ENCODE measurements at places on chromosomes 6 and 20. TPM values are rescaled to one million over a fixed set of nuclear protein-coding genes. Genes with fewer than 3 reads are reported as not detected.

Gene IMPG1
- total RNA-seq: 0.31 TPM

Gene ENPP3
- total RNA-seq: 0.40 TPM

Gene AKAP12
- 48.6 TPM for total RNA-seq

Gene TREM1
- 1.1 TPM for total RNA-seq

DNA sequence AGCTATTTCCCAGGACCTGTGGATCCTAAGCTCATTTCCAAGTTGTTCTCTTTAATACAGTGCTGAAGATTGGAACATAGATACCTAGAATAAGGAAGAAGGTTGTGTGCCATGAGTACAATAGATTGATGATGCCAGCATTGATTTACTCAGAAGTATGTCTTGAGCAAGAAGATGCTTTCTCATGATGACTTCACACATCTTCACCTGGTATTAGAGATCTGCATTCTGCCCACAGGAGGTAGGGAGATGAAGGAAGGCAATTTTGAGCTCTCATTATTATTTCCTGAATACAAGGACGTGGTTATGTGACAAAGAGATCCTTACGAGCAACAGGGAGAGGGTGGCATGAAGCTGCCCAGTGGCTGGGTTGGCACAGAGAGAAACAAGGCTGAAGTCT lies 20.0 kb upstream of the ZNF165 start:
- DNase-seq: no peak

Gene NTSR1
- not detected for total RNA-seq

Gene TCFL5
- 9.9 TPM for total RNA-seq

DNA sequence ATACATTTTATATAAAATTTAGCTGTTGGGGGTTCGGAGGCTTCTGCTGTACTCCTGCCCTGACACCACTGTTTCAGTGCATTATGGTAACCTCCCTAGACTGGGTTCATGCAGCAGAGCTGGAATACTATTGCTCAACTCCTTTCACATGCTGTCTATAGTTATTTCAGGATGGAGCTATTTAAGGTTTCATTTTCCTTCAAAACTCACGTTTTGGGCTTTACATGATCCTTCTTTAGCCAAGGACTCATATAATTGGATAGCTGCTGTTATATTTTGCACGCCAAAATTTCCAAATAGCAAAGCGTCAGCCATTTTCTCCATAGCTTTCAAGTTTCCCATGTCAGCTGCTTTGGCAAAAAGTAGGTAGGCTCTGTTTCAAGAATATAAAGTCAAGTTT lies 76.8 kb downstream of the SEL1L2 start:
- DNase-seq: no peak

DNA sequence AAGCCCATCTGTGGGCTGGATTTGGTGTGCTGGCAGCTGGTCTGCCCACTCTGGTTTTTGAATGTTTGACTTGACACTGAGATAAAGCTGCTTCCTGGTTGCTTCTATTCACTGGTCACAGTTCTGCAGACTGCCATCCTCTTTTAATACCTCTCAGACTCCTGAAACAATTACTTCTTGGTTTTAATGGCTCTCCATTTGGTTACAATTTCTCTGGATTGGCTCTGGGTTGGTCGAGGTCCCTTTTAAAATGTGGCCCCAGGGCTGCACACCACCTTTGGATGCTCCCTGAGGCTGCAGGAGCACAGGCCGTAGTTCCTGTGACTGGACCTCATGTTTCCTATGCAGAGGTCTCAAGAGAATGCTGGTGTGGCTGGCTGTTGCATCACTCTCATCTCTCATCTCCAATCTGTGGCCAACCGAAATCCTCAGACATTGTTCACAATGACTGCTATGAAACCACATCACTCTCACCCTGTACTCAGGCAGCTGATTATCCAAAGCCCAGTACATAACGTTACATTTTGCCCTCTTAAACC lies 98.5 kb downstream of the INSM1 start:
- DNase-seq: no peak

- DNase-seq: no peak
Observed at GRCh38 chr6:134614606-134615485, 296.9 kb upstream of the SGK1 start.

- DNase-seq: no peak
Observed at GRCh38 chr6:108760126-108761050, 87.8 kb upstream of the ARMC2 start.

DNA sequence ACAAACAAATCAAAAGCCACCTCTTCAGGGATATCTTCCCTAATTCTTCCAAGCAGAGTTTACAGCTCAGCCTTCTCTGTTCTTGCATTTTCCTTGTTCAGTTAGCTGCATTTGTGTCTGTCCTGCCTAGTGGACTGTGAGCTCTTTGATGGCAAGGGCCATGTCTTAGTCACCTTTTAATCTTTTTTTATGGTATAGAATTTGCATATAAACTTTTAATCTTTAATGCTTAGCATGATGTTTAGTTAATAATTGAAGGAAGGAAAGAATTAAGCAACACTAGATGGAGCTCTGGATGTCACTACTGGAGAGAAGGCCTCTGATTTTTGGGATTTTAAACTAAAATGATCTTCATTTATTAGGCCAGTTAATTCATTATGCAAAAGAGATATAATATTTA lies 12.1 kb downstream of the PPP2R5D start:
- no peak for DNase-seq

Measured in right cardiac atrium (tissue), 5 donors.